ENCODE measurements at places on chromosomes 5 and 9.

DNA sequence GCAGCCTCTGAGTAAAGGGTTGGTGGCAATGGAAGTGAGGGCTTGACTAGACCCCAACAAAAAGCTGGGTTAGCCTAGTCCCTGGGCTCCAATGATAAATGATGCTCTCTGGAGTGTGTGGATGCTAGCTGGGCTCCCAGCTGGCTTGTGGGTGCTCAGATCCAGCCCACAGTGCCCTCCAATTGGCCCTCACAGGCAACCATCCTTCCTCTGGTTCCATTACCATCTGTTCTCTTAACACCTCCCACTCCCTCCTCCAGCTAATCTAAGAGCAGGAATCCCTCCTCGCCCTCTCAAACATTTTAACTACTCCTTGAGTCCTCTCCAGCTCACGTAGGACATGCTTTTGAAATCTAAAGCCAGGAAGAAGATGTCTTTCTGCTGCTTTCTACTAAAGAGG lies 25.2 kb upstream of the FRMD3 start:
- DNase-seq, result peak; percentile 65

DNA sequence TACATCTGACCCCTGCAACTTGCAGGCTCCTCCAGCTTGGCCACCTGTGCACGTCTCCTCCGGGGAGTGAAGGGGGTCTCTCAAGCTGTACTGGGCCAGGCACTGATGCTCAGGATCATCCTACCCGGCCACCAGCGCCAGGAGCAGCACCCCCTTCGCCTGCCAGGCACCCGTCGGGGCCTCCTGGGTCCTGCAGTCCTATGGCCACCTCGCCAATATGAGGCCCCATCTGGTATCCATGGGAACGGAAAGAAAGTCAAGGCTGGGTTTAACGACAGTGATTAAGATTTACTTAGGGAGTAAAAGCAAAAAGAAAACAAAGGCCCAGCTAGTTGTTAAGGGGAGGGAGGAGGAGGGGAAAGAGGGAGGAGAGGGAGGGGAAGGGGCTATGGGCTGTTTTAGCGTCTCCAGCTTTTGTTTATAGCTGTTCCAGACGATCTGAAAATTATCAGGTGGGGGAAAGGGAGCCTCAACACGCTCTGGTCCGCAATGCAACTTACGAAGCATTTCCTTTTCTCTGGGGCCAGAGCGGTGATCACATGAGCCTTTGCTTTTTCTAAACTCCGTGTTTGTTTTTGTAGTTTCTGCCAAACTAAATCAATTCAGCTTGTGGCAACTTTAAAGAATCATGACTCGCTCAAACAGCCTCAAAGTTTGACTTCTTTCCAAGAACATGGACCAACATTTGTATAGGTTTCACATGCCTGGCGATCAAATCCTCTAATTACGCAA lies 132.4 kb downstream of the ROR2 start:
- peak; percentile 46 for DNase-seq

DNA sequence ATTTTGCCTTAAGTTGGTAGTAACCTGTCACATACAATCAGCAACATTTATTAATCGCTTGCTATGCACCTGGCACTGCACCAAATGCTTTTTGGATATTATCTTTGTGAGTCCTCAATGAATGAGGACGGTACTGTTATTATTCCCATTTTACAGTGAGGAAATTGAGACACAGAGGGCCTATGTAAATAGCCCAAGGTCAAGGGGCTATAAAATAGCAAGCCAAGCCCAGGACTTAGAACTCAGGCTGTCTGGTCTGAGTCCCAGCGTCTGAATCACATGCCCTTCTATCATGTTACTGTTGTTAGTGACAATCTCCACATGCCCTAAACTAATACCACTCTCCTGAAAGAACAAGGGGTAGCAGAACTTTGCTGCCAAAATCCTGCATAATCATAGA lies 60.0 kb downstream of the ERAP1 start:
- peak; percentile 26 for DNase-seq

- no peak for DNase-seq
Measured at GRCh38 chr9:133051281-133051900, 10.4 kb upstream of the CEL start.

Data from NCI-H524 (cell line).